ENCODE measurements at places on chromosomes 1 and 21.

DNA sequence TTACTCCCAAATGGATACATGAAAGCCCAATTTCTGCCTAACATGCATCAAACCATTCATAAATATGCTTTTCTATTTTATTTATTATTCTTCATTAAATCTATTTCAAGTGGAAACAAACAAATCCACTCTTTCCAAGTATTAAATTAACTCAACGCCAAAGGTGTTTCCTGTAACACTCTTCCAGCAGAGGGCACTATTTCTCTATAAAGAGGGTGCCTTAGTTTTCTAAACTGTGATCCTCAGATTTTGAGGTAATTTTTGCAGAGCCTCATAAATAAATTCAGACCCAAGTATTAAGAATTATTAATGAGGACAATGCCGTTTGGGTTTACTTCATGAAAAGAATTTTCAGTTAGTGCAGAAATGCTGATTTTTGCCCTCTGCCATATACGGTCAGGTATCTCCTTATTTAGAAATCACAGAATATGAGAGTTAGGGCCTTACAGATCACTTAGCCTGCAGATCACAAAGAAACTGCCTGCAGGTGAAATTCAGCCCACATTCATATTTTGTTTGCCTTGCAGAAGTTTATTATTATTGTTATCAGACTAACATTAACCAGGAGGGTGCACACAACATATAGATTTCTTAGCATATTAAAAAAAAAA lies 40.1 kb upstream of the MYSM1 start:
- DNase-seq, result peak; percentile 73

DNA sequence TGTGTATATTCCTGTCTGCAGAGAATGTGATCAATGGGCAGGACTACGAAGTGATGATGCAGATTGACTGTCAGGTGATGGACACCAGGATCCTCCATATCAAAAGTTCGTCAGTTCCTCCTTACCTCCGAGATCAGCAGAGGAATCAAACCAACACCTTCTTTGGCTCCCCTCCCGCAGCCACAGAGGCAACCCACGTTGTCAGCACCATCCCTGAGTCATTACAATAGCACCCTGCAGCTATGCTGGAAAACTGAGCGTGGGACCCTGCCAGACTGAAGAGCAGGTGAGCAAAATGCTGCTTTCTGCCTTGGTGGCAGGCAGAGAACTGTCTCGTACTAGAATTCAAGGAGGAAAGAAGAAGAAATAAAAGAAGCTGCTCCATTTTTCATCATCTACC lies 65.2 kb downstream of the OLFML2B start:
- no peak for DNase-seq

GRCh38 chr1:55886856-55887712 lies 671.9 kb upstream of the USP24 start:
- no peak for DNase-seq

DNA sequence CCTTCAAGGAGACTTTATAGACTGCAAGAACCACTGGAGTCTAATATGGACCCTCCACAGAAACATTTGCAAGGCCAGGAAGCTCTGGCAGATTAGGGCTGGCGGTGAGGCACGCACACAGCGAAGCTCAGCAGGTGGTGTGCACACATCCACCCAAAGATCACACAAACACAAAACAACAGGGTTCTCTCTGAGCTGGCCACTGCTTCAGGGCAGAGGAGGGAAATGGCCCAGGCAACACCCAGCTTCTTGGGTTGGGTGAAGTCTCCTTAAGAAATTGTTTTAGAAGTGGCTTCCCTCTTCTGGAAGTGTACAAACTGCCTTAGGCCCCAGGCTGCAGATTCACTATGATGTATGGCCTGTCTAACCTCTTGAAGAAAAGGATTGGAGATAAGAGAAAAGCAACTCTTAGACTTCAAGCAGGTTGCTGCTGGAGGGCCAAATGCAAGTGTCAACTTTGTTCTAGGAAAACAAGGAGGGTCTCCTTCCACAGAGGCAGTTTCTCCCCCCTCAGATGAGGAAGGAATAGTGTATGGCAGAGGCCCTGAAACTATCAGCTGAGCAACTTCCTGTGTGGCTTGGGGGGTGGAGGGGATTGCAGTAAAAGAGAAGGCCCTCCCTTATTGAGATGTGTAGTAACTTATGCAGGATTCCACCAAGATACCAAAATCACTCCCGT lies 2.0 kb downstream of the RCSD1 start:
- peak; percentile 17 for DNase-seq

GRCh38 chr1:28965271-28965870 lies 51.0 kb downstream of the EPB41 start:
- DNase-seq, result no peak

DNA sequence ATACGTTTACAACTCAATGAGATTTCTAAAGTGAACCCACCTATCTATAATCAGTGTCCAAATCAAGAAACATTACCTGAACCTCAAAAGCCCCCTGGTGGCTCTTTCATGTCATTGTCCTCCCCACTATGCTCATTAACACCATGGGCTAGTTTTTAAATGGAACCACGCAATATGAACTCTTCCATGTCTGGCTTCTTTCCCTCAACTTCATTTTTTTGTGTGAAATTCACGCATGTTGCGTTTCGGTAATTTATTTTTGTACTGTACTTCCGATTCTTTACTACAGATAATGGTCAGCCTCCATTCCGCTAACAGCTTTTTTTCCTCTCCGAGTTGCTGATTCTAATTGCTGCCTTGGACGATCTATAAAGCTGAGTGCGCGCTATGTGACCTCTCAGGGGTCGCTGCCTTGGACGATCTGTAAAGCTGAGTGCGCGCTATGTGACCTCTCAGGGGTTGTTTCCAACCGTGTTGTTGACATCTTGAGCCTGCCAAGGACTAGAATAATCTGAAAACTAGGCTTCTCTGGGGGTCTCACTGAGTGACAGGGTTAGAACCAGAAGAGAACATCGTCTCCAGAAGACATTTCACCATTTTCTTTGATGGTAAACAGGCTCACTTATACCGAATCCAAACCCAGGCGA lies 1.1 kb upstream of the CACYBP start:
- peak; percentile 68 for DNase-seq

- DNase-seq, result no peak
These were observed 80.5 kb upstream of the PRMT6 start for GRCh38 chr1:106975944-106976343.

DNA sequence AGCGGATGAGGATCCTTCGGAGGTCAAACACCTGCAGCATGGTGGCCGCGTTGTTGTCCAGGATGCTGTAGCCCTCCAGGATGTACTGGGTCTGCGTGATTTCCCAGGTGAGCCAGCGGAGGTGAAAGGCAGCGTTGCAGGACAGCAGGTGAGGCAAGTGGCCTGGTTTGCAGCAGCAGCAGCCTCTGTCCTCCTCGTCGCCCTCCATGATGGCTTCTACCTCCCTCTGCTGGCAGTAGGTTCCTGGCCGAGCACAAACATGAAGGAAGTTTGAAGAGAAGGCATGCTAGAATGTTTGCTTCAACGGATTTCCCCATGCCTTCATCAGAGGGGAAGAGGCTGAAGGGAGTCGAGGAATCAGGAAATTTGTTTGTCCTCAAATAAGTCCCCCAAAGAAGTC lies 74.7 kb downstream of the NTPCR start:
- peak; percentile 31 for DNase-seq

DNA sequence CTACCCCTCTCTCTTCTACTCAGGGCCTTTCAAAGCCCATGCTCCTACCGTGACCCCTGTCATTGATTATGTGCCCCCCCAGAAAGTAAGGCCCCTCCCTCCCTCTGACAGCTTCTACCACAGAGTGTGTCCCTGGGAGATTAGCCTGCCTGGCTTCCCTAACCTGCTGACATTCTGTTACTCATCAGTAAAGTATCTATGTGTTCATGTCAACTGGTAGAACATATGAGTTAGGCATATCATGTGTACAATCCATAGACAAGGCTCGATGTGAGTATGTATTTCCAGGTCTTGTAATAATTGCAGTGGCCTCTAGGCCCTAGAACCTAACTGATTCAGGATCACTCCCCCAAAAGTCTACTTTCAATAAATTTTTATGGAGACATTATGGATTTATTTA lies 120.0 kb downstream of the GIPC2 start:
- DNase-seq, result no peak

DNA sequence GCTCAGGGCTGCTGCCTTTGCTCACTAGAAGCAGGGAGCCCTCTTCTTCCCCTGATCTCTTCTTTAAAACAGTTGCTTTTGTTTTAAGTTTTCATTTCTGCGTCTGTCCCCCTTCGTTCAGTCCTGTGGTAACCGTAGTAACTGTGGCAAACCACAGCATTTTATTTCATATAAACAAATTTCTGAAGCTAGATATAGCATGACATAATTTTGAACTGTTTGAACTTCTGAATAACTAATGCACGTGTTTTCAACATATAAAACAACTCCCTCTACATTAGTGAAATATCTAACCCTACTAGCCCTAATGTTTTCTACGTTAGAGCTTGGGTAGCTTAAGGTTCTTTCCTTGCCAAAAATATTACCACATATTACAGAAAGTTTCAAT lies 104.6 kb downstream of the DISP1 start:
- DNase-seq, result no peak

- no peak for DNase-seq
These were observed 10.7 kb upstream of the CNR2 start for GRCh38 chr1:23923592-23924499.

DNA sequence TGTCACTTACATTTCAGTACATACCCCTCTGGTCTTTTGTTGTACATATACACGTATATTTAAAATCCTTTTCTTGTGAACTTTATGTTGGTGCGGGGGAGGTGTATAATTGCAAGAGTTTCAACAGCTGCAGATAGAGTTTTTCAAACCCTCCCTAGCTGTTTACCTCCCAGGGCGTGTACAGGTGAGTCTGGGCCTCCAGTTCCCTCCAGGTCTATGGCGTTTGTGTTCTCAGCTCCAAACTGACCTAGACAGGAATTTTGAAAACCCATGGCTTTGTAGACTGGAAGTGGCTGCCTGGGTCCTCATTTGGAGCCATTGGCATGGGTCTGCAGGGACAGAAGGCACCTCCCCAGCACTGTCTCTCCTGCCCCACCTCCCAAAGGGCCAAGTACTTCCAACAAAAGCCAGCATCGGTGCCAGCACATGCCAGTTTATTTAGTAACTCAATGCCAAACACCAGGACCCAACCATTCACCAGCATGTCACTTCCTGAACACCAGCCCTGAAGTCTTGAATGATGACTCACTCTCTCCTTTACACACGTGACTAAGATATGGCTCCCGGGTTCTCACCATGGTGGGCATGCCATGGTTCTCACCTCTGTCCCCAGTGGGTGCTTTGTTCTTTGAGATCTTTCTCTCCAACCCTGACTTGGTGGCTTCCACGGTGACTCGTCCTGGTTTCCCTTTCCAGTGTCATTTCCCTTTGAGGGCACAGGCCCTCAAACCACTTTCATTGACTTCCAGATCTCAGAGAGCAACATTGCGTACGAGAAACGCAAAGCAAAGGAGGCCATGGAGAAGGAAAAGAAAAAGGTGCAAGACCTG lies 57.3 kb upstream of the EFHD2 start:
- DNase-seq, result no peak

- DNase-seq, result no peak
These were observed 240.0 kb upstream of the CAMK1G start for GRCh38 chr1:209343511-209343910.

GRCh38 chr1:192133350-192133926 lies 24.8 kb upstream of the RGS18 start:
- DNase-seq, result no peak

- no peak for DNase-seq
These were observed 86.9 kb upstream of the KCNE2 start for GRCh38 chr21:34276711-34277425.

DNA sequence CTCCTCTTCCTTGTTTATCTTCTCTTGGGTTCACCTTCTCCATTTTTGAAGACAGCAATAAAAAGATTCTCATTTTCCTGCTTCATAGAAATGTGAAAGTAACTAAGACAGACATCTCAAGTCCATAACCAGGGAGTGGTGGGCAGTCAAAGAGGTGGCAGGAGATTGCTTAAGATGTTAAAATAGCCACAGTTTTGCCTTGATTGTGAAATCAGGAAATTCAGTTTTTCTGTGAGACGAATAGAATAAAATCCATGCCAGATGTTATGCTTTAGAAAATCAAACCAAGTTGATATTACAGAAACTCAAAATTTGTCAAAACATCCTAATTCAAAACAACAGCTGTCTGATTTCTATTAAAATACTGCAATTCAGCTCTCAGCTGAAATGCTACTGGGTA lies 57.2 kb downstream of the TNN start:
- DNase-seq, result no peak

GRCh38 chr1:58136387-58136786 lies 410.1 kb downstream of the OMA1 start:
- no peak for DNase-seq

- peak; percentile 52 for DNase-seq
These were observed 13.4 kb downstream of the SWT1 start for GRCh38 chr1:185170291-185170848.

DNA sequence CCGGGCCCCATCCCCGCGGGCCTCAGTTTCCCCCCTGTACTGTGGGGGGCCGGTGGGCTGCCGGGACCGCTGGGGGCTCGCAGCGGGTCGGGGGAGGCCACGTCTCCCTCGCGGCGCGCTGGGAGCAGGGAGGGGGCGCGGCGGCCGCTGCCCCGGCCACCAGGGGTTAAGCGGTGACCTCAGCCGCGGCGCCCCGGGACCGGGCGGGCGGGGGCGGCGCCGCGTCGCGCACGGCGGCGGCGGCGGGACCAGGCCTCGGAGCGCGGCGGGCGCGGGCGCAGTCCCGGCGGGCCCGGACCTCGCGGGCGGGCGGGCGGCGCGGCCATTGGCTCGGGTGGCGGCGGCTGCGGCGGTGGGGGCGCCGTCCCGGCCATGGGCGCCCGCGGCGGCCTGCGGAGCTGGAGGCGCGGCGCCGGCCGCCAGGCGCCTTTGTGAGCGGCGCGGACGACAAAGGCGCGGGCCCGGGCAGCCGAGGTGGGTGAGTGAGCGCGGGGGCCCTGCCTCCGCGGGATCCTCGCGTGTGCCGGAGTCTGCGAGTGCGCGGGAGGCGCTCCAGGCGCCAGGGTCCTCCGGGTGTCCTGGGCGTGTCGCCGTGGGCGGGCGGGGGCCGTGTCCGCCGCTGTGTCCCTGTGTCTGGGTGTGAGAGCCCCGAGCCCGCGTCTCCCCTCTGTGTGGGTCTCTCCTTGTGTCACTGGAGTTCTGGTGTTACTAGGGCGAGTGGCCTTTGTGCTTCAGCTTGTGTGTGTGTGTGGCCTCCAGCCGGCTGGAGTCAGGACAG lies at the start of gene ARHGEF10L:
Gene ARHGEF10L, plus strand, starts transcription at position 222 of the 778 bp plus-strand sequence. CDS start 40,898 bp downstream, outside the sequence.
- DNase-seq, result peak; percentile 26
